ENCODE measurements at places on chromosomes 11 and 22. TPM values are rescaled to one million over a fixed set of nuclear protein-coding genes. Genes with fewer than 3 reads are reported as not detected.

- DNase-seq, result no peak
- peak overlapping the region; percentile 53 for H3K27ac ChIP-seq
- H3K27me3 ChIP-seq, result no peaks in the 10 kb centered on the region
- H3K4me1 ChIP-seq, result peaks cover 46% of the 10 kb centered on the region
- H3K4me3 ChIP-seq, result no peak overlapping the region
- no peaks in the 10 kb centered on the region for H3K36me3 ChIP-seq
These were observed 6.2 kb downstream of the TEAD1 start for GRCh38 chr11:12680246-12680939.

The HORMAD2 gene
- not detected for total RNA-seq

The GLB1L3 gene
- total RNA-seq, result not detected

- H3K4me3 ChIP-seq, result no peak overlapping the region
- H3K4me1 ChIP-seq, result no peaks in the 10 kb centered on the region
- H3K27ac ChIP-seq, result no peak overlapping the region
- no peak for DNase-seq
- H3K27me3 ChIP-seq, result no peaks in the 10 kb centered on the region
These were observed 403.2 kb upstream of the DDI1 start for GRCh38 chr11:103633068-103633788.

DNA sequence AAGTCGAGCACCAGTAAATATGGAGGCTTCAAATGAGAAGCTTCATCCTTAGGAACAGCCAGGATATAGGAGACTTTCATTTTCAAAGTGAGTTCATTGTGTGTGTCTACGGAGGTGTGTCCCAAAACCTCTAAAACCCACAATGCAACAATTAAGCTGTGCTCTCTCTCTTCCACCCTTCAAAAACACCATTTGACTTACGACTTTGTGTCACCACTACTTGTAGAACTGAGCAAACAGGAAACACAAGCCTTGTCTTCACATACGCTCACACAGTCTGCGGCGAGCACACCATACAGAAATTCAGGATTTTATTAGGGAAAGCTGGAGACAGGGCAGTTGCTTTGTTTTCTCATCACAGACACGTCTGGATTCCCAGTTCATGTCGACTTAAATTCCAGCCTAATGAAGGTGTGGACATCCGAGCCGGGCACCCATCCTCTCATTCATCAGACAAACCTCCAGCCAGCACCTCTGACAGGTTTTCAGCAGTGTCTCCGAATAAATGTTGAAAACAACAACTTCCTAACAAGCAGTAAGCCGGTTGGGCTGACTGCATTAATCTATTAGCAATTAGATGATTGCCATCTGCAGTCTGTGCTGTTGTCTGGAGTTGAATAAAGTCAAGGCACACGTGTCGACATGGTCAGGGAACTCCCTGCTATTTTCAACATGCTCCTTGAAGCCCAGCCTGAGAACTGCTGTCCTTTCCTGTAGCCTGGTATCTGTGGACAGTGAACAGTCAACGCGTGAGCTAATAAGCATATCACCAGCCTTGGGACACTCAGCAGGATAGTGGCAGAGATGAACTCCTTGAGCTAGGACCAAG is 1411.1 kb downstream of the BRD1 start:
- H3K36me3 ChIP-seq, result no peaks in the 10 kb centered on the region
- H3K27ac ChIP-seq, result no peak overlapping the region
- H3K27me3 ChIP-seq, result no peaks in the 10 kb centered on the region
- H3K4me1 ChIP-seq, result no peaks in the 10 kb centered on the region

- DNase-seq, result no peak
- no peak overlapping the region for H3K27ac ChIP-seq
- no peaks in the 10 kb centered on the region for H3K4me1 ChIP-seq
- H3K4me3 ChIP-seq, result no peak overlapping the region
- H3K36me3 ChIP-seq, result no peaks in the 10 kb centered on the region
- no peaks in the 10 kb centered on the region for H3K27me3 ChIP-seq
These were observed 168.9 kb upstream of the TBCEL start for GRCh38 chr11:120854988-120855387.

DNA sequence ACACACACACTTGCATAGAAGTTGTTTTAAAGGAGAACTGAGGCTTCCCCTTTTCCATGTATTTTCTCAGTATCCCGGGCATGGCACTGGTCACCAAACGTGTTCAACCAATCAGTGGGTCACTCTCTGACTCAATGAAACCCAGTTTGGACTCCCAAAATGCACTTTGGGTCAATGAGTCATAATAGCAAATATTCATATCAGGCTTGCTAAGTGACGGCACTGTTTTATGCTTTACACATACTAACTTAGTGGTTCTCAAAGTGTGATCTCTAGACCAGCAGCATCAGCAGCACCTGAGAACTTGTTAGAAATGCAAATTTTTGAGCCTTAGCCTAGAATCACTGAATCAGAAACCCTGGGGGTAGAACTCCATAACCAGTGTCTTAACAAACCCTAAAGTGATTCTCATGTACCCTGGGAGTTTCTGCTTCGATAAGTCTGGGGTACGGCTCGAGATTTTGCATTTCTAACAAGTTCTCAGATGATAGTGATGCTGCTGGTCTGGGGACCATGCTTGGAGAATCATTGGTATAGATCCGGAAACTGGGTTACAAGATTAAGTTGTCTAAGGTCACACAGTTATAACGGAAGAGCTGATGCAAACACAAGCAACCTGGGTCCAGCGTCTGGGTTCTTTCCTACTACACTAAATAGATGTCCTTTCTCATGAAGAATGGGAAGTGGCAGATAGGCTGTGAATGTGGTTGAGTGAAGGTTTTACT is 35.6 kb downstream of the ETS1 start:
- H3K27me3 ChIP-seq, result no peaks in the 10 kb centered on the region
- no peak overlapping the region for H3K4me3 ChIP-seq
- peaks cover 47% of the 10 kb centered on the region for H3K4me1 ChIP-seq
- no peaks in the 10 kb centered on the region for H3K36me3 ChIP-seq

DNA sequence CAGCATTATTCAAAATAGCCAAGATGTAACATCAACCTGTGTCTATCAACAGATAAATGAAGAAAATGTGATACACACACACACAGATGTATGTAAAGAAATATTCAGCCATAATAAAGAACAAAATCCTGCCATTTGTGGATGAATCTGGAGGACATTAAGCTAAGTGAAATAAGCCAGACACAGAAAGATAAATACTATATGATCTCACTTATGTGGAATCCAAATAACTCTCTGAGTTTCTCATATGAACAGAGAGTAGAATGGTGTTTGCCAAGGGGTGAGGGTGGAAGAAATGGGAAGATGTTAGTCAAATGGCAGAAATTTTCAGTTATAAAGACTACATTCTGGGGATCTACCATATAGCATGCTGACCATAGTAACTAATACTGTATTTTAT is 224.2 kb downstream of the GUCY1A2 start:
- no peaks in the 10 kb centered on the region for H3K27me3 ChIP-seq
- no peak for DNase-seq
- H3K27ac ChIP-seq, result no peak overlapping the region
- H3K4me1 ChIP-seq, result no peaks in the 10 kb centered on the region

- peak overlapping the region; percentile 93 for H3K27ac ChIP-seq
- H3K4me1 ChIP-seq, result peaks cover 30% of the 10 kb centered on the region
- H3K4me3 ChIP-seq, result peak overlapping the region; percentile 74
- no peak for DNase-seq
- no peaks in the 10 kb centered on the region for H3K27me3 ChIP-seq
These were observed 5.2 kb downstream of the TMEM134 start for GRCh38 chr11:67463680-67464410.

DNA sequence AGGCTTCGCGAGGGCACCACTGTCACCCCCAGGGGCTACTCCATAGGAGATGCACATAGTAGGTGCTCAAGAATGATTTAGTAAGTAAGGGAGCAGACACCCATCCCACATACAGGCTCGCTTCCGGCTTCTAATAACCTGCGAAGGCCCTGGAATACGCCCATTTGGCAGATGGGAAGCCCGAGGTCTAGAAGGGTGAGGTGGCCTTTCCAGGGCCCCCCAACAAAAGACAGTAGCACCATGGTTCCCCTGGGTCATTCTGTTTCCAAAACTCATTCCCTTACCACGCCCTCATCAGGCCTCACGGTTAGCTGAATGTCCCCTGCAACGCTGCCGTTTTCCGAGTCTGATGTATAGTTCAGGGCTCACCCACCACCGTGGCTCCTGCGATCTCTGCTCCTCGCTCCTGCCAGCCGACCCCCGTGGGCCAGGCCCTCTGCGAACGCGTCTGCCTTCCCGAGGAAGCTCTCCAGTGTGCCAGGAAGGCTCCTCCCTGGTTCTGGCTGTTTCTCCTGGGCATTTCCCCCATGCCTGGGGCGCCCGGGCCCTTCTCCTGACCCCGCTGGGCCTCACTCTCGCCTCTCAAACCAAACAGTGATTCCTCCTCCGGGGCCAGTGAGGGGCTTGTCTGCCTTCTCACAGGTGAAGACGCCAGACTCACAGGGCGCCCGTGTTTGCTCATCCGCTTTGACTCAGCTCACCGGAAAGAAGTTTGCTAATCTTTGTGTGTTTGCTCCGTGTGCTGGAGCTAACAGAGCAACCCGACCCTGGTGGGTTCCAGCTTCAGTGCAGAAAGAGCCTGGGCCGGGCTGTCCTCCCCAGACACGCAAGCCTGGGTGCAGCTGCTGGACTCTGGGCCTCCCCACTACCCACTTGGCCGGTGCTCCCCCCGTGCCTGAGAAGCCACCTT is 86.6 kb downstream of the RTL6 start:
- H3K27me3 ChIP-seq, result no peaks in the 10 kb centered on the region
- DNase-seq, result no peak
- no peaks in the 10 kb centered on the region for H3K36me3 ChIP-seq
- no peak overlapping the region for H3K27ac ChIP-seq

The RRM1 gene
- total RNA-seq, result 44.0 TPM

DNA sequence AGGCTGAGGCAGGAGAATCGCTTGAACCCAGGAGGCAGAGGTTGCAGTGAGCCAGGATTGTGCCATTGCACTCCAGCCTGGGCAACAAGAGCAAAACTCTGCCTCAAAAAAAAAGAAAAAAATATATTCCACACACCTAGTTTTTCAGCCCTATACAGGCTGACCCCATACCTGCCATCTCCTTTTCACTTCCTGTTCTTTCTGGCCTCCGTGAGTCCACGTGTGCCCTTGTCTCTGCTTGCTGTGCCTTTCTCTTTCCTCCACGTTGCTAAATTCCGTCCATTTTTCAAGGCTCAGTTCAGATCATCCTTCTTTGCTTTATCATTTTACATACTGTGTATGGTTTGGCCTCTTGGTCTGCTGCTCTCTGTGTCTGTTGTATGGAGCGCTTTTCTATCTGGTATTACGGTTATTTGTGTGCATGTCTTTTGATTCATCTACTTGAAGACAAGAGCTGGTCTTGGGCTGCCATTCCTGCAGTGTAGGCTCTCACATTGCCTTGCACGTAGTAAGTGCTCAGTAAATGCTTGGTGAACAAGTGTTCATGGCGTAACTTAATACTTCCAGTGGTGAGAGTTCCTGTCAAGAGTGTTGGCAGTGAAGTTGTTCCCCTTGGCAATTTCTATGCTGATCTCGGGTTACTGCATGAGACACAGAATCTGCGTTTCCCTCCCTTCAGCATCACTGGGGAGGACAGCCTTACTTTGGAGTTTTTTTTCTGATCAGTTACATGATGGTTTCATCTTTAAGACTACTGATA is 57.5 kb downstream of the PTPRJ start:
- H3K4me3 ChIP-seq, result no peak overlapping the region
- H3K27ac ChIP-seq, result no peak overlapping the region
- no peaks in the 10 kb centered on the region for H3K36me3 ChIP-seq
- no peak for DNase-seq
- peaks cover 27% of the 10 kb centered on the region for H3K4me1 ChIP-seq

- H3K27me3 ChIP-seq, result no peaks in the 10 kb centered on the region
- no peak for DNase-seq
- H3K4me1 ChIP-seq, result peaks cover 5% of the 10 kb centered on the region
These were observed 77.8 kb upstream of the CADM1 start for GRCh38 chr11:115581871-115582639.

DNA sequence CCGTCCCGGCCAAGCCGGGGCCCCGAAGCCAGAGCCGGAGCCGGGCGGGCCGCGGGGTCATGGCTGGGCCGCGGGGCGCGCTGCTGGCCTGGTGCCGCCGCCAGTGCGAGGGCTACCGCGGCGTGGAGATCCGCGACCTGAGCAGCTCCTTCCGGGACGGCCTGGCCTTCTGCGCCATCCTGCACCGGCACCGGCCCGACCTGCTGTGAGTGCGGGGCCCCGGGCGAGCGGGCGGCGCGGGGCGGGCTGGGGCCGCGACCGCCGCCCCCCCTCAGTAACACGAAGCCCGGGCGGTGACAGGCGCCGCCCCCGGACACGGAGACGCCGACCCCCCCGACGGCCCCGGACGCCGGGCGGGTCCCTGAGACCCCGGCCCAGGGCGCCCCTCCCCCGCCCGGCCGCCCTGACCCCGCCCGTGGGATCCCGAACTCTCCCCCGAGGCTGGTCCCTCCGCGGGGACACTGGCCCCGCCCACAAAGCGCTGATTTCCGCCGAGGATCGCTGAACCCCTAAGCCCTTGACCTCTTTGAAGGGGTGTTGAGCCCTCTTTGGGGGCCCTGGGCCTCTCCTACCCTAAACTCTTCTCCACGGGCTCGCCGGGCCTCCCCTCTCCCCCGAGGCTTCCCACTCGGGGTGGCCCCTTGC is 389 bp downstream of the MICALL1 start:
- no peaks in the 10 kb centered on the region for H3K27me3 ChIP-seq
- DNase-seq, result no peak
- no peaks in the 10 kb centered on the region for H3K36me3 ChIP-seq
- peak overlapping the region; percentile 98 for H3K4me3 ChIP-seq
- peaks cover 64% of the 10 kb centered on the region for H3K4me1 ChIP-seq

GRCh38 chr11:6587360-6587953 is 16.0 kb downstream of the RRP8 start:
- H3K27ac ChIP-seq, result no peak overlapping the region
- peaks cover 6% of the 10 kb centered on the region for H3K4me1 ChIP-seq
- H3K4me3 ChIP-seq, result no peak overlapping the region
- peaks cover 37% of the 10 kb centered on the region for H3K36me3 ChIP-seq
- DNase-seq, result peak; percentile 47

- no peaks in the 10 kb centered on the region for H3K27me3 ChIP-seq
- H3K36me3 ChIP-seq, result no peaks in the 10 kb centered on the region
- DNase-seq, result no peak
- H3K4me3 ChIP-seq, result no peak overlapping the region
These were observed 12.3 kb downstream of the LTBP3 start for GRCh38 chr11:65545853-65546216.

The RRP7A gene
- 26.5 TPM for total RNA-seq

- peaks cover 4% of the 10 kb centered on the region for H3K4me1 ChIP-seq
- DNase-seq, result no peak
- no peaks in the 10 kb centered on the region for H3K36me3 ChIP-seq
- H3K27me3 ChIP-seq, result no peaks in the 10 kb centered on the region
- H3K27ac ChIP-seq, result no peak overlapping the region
- no peak overlapping the region for H3K4me3 ChIP-seq
These were observed 125.6 kb downstream of the CSNK2A3 start for GRCh38 chr11:11227296-11228085.

DNA sequence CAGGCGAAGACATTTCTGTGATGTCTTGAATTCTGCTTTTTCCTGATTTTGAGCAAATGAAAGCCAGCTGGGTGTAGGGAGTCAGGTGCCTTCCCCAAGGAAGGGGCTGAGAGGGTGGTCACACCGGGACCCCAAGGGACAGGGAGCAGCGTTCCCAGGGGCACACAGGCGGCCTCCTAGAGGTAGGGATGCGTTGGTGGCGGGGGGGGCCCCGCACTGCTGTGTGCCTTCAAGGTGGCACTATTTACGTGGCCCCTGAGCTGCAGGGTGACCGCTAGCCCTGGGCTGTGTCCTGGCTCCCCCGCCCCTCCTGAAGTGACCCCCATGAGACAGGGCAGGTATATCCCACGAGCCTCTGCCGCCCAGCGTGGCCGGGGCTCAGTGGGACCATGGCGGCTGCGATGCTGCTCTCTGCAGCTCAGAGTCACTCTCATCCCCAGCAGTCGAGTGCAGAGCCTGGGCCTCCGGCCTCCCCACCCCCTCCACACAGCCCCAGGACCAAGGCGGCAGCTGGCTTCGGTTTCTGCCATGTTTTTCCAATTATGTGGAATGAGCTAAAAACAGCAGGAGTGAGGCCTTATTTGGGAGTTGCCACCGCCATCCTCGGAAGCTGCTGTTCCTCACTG is 60.9 kb downstream of the LRP5 start:
- H3K36me3 ChIP-seq, result no peaks in the 10 kb centered on the region
- no peak for DNase-seq
- no peaks in the 10 kb centered on the region for H3K27me3 ChIP-seq

All from esophagus muscularis mucosa (tissue), 4 donors.